ENCODE measurements at places on chromosomes 2 and 18.

DNA sequence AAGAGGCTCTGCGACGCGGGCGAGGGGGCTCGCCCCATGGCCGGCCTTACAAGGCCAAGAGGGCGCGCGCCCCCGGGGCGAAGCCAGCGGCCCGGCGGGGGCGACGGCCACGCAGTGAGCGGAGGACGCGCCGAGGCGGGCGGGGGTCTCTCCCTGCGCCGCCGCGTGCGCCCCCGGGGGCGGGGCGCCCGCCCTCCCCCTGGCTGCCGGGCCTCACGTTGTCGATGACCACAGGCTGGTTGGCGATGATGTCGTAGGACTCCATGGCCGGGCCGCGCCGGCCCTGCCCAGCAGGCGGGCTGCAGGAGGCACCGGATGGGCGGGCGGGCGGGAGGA is 250 bp downstream of the ACTR1B start:
- no peak for DNase-seq

DNA sequence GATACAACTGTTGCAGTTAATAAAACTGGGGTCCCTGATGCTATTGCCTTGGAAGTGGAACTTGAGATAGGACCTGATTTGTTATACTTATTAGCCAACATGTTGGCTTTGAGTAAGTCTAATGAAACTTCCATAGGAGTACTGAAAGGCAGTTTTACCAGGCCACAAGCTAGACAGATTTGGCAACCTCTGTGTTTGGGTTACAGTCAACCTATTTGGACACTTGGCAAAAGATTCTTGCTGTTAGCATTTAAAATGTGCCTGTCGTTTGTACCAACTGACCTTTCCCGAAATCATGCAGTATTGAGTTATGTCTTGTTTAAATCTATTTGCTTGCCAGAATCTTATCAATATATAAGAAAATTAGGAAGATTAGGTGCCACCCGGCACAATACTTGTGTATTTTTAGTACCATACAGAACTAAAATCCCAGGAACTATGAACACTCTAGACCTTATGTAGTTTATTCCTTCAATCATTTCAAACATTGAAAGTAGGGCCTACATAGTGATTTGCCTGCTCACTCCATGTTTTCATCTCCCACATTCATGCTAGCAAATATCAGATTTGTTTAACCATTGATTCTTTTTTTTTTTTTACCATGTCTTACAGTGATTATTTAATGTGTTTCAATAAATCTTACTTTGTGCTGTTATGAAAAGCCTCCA is 35.5 kb upstream of the UPP2 start:
- DNase-seq: no peak

GRCh38 chr18:79624356-79625170 is 55.0 kb upstream of the CTDP1 start:
- DNase-seq: no peak

DNA sequence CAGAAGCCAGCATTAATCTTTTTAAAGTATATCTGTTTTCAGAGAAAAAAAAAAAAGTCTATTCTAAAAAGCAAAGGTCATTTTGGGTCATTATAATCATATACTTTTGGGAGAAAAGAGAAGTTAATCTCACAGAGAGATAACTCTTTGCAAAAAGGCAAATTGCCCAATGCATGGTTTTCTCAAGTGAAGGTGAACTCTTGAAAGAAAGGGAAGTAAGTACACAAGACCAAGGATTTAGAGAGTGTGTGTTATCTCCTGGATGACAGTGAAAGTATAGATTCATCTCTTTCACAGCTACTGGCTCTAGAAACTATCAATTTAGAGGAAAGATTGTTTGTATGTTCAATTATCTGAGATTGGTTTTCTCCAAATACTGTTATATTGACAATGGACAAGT is 151.4 kb downstream of the CD8B2 start:
- DNase-seq: no peak

- no peak for DNase-seq
Measured at GRCh38 chr2:147810883-147811765, 33.7 kb upstream of the ACVR2A start.
